Right renal cortex interstitium (tissue), 3 donors: ENCODE measurements at places on chromosomes 16 and 17. TPM values are rescaled to one million over a fixed set of nuclear protein-coding genes. Genes with fewer than 3 reads are reported as not detected.

Gene ENPP7
- polyA plus RNA-seq: 2.4 TPM

DNA sequence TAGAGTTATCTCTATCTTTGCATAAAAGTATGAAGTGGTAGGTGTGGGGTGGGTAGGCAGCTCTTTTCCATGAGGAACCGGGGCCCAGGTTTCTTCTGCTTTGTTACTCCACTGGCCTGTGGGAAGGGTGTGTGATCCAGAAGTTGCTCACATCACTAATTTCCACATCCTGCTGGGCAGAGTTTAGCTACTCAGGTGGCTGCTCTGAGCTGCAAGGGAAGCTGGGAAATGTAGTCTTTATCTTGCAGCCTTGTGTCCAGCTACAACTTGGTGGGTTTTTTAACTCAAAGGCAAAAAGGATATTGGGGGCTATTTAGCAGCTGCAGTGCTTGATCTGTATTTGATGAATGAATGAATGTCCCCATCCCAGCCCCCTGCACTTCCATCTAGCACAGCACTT lies 335.3 kb downstream of the SNX29 start:
- DNase-seq: no peak

DNA sequence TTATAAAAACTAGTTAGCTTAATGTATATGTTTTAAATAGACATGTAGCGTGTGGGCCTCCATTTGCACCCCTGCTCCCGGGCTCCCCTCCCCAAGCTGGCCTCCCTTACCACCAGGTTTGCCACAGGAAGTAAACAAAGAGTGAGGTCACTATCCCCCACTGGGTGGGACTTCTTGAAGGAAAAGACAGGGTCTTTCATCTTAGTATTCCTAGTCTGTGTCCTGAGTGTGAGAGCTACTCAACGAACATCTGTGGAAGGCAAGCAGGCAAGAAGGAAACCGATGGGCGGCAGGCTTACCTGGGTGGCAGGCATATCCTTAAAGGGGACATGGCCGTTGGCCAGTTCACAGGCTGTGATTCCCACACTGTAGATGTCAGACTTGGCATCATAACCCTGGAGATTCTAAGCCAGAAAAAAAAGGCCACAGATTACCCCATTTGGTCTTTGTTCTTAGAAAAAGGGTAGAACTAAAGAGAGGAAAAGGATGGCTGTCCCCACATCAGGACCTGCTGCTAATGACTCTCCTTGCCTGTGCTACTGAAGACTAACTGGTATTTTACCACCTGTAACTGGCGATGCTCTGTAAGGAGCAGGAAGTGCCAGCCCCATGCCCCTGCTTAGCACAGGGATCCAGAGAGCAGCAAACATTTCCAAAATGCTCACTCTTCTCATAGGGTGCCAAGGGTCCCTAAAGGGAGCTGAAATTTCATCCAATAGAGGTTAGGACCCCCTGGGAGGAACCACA lies 6.6 kb upstream of the LIMD2 start:
- DNase-seq: no peak

GRCh38 chr17:43018932-43019331 lies 3.3 kb downstream of the VAT1 start:
- no peak for DNase-seq

DNA sequence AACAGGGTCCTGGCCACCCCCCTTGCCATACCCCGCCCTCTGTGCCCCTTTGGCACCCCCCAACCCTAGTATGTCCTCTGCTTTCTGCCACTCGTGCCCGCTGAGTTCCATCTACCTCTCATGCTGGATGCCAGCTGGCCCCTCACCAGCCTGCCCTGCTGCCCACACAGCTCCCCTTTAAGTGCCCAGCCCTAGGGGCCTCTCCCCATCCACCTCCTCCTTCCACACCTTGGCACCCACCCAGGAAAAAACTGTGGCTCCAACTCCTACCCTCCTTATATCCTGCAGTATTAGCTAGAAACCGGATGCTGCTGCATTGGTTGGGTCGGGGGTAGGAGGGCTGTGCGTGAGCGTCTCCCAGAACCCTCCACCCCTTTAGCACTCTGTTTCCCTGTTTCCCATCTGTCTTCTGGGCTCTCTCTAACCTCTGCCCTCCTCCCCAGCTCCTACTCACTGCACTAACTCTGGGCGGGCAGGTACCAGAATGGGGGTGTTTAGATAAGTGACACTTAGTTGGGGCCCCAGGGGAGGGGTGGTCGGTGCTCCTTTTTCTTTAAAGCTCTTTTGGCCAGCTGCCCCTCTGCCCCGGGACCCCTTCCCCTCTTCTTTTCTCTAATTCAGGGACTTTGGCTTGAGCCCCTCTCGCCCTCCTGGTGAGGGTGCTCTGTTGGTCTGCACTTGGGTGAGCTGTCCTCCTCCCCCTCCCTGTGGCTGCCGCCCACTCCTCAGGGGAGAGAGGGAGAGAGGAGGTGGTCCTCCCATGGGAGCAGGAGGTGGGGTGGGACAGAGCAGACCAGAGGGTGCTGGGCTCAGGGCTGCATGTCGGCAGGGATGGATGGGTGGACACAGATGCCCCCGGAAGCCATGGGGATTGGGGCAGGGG lies 9.9 kb downstream of the NR1D1 start:
- DNase-seq: no peak

DNA sequence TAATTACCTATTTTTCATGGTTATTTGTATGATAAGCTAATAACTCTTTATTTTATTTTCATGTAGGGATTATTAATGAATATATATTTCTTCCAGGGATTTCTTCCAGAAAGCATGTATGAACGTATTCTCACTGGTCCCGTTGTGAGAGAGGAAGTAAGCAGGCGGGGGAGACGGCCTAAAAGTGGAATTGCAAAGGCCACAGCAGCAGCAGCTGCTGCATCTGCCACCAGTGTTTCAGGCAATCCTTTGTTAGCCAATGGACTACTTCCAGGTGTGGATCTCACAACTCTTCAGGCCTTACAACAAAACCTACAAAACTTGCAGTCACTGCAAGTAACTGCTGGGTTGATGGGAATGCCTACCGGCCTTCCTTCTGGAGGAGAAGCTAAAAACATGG lies 110.3 kb upstream of the RBL2 start:
- DNase-seq: no peak
